Keratinocyte (primary cell): ENCODE measurements at places on chromosomes 6 and 20. TPM values are rescaled to one million over a fixed set of nuclear protein-coding genes. Genes with fewer than 3 reads are reported as not detected.

GRCh38 chr20:52313341-52313963, 121.9 kb upstream of the ZFP64 start:
- no peak for DNase-seq

- no peak for DNase-seq
These were observed 308.9 kb upstream of the MMS22L start for GRCh38 chr6:97591955-97592354.

- DNase-seq: no peak
These were observed 118.4 kb upstream of the SLC2A12 start for GRCh38 chr6:134170844-134171243.

GRCh38 chr20:36304786-36305495, 1.2 kb upstream of the DLGAP4 start:
- no peak for DNase-seq

DNA sequence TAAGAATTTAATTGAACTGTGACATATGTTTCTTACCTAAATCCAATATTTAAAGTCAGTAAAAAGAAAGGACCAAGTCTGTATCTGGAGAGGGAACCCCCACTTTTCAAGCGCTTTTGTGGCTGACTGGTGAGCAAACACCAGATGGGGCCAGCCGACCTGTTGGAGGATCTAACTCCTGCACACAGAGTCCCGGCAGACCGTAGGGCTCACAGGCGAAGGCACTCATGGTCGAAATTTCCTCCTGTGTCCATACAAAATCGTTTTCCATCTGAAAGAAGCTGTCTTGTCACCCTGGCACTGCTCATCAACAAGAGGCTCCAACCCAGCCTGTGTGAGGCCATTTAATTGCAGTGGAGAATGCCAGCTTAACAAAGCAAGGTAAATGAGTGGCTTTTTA, 94.0 kb downstream of the SCML4 start:
- no peak for DNase-seq

GRCh38 chr20:1415667-1416468, 23.0 kb upstream of the FKBP1A start:
- peak; percentile 98 for DNase-seq

GRCh38 chr6:81328700-81329099, 423.8 kb downstream of the TENT5A start:
- DNase-seq: no peak

The RSPH3 gene
- 4.3 to 4.5 TPM (median 4.4 TPM) in 3 replicates for polyA plus RNA-seq

The SLC12A5 gene
- polyA plus RNA-seq: 0.42 to 1.0 TPM in 2 of 3 replicates, not detected in the other

DNA sequence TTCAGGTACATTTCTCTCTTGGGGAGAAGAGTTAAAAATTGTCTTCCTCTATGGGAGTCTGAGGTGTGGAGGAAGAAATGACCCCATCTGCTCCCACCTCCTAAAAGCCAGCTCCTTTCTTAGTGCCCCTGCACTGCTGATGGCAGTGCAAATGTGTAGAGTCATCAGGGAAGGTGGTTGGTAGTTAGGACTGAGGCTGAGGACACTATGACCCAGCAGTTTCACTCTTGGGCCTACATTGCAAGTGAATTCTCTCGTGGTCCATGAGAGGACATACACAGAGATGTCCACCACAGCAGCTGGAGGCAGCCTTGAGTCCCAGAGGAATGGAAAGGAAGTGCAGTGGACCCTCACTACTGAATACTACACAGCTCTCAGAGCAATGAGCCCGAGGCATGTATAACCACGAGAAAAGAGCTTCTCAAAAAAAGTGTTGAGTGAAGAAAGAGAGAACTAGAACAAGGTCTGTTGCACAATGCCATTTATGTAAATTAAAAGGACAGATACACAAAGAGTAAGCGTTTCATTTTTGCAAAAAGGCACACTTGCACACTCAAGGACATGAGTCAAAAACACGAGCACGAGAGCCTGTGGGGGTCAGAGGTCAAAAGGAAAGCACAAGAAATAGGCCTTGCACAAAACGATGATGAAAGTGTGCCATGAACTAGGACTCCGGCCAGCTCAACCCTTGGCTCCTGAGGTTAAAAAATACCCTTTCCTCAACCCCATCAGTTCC, 308.2 kb upstream of the PRND start:
- no peak for DNase-seq

The BTNL2 gene
- polyA plus RNA-seq: not detected in 3 replicates

DNA sequence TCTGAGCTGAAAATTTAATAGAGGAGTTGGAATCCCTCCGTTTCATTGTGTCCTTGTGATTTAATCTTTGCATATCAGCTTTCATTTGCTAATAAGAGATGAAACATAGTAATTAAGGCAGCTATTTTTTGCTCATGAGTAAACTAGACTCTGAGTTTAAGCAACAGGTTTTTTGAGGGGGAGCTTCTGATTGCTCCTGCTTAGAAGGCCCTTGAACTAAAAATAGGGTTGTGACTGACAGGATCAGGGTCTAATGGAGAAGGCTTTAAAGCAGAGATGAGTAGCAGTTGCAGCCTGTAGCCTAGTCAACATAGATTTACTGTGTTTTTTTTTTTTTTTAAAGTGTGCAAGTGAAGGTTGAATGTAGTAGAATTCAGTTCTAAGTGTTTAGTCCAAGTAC, 17.4 kb downstream of the HSF2 start:
- no peak for DNase-seq

GRCh38 chr6:91538622-91539021, 951.8 kb upstream of the MAP3K7 start:
- DNase-seq: no peak

DNA sequence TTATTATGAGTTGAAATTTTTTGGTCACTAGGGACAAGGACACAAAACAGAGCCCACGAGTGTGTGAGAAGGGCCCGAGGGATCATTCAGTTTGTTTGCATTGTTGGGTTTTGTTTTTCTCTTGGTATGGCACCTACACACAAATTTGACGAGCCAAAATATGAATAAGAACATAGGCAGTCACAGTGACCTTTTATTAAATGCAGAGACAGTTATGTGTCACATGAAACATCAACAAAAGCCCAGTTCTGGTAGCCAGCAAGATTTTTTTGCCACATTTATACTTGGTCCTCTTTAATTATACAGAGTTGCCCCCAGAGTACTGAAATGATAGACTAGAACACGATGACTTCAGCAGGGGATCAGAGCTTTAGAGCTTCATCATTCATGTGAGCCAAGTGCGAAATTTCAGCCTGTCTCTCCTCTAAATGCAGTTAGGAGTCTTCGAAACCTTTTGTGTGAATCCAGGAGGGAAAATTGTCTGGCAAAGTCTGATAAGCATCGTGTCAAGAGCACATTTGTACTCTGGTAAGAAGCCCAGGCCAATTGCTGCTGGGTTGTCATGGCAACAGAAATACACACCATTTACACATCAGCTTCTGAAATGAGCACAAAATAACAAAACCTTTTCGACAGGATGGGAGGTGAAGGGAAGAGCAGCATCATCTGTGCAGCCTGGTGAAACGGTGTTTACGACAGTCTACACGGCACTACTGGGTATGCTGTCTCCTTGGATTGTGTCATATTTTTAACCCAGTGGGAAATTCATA, 79.2 kb upstream of the RIPOR2 start:
- no peak for DNase-seq

The PNLDC1 gene
- polyA plus RNA-seq: 0.05 to 0.14 TPM (median 0.12 TPM) in 3 replicates

The ELOVL2 gene
- polyA plus RNA-seq: 0.04 to 0.10 TPM (median 0.05 TPM) in 3 replicates
